ENCODE measurements at places on chromosomes 4 and X.

DNA sequence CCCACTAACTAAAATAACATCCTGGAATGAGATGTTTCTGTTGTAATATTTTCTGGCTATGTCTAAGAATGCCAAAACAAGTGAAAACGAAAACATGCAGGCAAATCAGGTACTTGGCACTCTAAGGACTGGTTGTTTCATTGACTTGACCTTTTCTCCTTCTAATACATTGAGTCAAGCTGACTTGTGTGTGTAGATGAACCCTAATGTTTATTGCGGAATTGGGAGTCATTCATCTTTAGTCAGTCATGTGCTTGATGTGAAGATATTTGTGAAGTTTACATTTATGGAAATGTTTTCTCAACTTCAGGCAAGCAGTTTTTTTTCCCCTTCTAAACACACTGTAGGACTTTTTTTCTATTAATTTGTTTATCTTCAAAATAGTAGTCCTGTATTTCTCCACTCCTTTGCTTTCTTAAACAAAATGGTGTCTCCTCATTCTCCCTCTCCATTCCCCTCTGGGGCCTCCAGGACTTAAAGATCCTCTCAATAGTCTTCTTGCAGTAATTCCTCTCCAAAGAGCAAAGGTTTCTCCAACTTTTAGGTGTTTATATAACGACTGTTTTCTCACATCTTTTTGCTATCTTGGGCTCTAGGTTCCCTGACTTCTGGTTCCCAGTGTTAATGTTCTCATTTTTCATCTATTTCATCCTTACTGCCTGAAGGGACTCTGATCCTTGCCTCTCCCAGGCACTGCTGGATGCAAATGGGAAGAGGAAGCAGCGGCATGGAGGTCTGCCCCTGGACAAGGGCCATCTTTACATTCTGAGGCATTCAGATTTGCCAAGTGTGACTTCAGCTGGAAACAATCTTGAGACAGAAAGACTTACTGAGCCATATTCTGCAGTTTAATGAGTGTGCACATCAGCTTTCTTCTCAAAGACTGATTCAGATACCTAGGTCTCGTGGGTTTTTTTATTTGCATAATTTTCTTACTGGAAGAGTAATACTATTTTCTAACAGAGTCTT is 166.4 kb downstream of the ARHGAP6 start:
- no peak for DNase-seq

GRCh38 chrX:133523526-133523925 is 108.2 kb upstream of the GPC4 start:
- no peak for DNase-seq

- DNase-seq, result no peak
Measured at GRCh38 chr4:89674876-89675459, 162.0 kb downstream of the SNCA start.

DNA sequence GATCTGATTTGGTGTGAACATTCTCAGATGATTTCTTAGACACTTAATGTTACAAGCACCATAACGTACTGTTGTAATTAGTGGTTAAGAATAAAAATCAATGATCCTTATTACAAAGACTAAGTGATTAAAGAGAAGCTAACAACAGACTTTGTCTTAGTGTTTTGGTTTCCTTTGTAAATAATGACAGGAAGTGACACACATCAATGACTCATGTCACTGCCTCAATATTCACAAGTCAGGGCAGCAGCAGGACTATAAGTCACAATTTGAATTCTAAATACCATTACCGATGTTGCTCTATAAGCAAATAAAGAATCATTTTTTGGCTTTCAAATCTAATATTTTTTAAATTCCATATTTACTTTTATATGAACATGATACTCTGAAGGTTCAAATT is 115.8 kb upstream of the FAT4 start:
- no peak for DNase-seq

GRCh38 chr4:87983996-87984395 is 8.5 kb downstream of the SPP1 start:
- no peak for DNase-seq

DNA sequence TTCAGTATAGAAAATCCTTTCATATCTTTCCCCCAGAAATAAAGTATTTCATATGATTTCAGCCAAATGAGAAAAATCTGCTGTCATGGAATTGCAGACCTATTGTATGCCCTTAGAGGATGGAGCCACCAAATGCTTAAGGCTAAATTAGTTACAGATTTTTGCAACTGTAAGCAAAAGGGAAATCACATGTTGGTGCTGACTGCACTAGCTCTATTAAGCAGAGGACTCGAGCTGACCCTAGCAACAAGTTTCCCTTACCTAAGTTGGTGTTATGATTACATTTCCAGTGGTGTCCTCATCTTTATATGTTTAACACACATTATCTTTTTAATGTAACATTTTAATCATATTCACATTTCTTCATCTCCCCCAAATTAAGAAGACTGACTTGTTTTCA is 58.3 kb upstream of the DOCK11 start:
- no peak for DNase-seq

All from CD4-positive, alpha-beta T cell treated with Interleukin-15 for 4 hours (primary cell).